Stimulated activated CD8-positive, alpha-beta memory T cell treated with anti-CD3 and anti-CD28 coated beads, Interleukin-15, amount 100 ng/mL, for 24 hours (primary cell): ENCODE measurements at places on chromosomes 13 and 19.

GRCh38 chr13:109656206-109656605, 130.2 kb downstream of the IRS2 start:
- no peak for DNase-seq

DNA sequence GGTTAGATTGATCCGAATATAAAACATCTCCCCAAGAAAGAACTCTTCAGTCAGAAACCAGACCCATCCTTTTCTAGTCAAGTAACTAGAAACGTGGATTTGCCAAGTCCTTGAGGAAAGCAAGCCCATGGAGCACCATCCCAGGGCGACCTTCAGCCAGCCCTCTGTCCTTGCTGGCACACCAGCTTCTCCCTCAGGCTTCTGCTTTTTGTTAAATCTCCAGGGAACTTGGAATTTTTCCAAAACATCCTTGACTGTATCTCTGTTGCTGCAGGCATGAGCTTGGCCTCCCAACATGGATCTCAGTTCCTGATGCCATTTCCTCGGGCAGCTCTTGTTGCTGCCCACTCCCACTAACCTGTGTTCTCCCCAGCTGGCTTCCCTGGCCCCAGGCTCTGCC, 27.1 kb upstream of the C1QTNF9 start:
- DNase-seq = no peak

GRCh38 chr19:55031178-55031577, 6.9 kb downstream of the GP6 start:
- no peak for DNase-seq

GRCh38 chr13:39768962-39769361, 113.5 kb downstream of the COG6 start:
- DNase-seq = no peak

- DNase-seq = no peak
Measured at GRCh38 chr19:54456423-54457373, 6.9 kb downstream of the LENG9 start.

- DNase-seq = no peak
Measured at GRCh38 chr19:33324628-33325027, 22.3 kb upstream of the CEBPA start.

DNA sequence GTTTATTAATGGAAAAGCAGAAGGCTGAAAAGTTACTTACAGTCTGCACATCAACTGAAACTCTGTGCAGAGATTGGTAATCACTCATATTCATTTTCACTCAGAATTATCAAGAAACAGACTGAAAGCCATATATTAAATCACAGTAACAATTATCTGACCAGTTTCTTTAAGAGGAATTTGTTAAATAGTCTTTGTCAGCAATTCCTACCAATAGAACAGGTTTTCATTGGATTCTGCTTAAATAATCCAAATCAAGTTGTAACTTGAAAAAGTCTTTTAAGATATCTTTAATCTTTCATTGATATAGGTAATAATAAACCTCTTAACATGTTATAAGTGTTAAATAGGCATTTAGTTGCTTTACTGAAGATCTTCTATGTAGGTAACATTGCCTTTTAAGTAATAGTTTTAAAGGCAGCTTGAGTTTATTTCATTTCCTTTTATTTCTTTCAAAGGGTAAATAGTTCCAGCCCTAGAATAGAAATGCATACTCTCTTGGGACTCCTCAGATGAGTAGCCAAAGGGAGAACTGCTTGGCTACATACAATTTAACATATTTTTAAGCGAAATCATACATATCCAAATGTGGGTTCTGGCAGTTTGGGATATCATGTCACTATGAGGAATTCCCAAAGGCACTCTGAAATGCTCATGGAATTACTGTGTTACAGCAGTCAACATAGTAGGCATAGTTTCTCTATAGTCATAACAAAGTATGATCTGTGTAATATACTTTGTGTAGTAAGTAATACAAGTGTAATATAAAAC, 326.0 kb upstream of the SPRY2 start:
- DNase-seq = no peak
